ENCODE measurements at places on chromosomes 11 and 22.

DNA sequence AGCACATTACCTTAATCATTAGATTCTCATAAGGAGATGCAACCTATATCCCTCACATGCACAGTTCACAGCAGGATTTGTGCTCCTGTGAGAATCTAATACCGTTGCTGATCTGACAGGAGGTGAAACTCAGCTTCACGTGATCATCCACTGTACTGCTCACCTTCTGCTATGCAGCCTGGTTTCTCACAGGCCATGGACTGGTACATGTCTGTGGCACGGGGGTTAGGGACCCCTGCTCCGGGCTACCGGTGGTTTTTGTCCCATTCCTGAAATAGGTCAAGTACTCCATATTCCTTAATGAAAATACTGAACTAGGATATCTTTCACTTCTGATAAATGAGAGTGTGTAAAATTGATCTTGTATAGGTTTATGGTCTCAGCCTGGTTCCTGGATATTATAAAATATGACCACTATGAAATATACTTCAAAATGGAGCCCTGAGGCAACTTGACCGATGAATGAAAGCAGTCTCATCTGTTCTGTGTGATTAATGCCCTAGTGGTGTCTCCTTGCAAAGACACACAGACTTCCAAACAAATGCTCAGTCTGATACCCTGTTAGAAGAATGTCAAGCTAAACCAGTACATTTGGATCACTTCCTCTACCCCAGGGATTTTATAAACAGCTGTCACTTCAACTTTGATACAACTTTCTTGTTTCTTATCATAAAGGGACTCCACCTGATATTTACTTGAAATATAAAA lies 492.9 kb upstream of the ANO3 start:
- DNase-seq = no peak

GRCh38 chr22:19871845-19872778 lies 17.4 kb upstream of the GNB1L start:
- no peak for DNase-seq

DNA sequence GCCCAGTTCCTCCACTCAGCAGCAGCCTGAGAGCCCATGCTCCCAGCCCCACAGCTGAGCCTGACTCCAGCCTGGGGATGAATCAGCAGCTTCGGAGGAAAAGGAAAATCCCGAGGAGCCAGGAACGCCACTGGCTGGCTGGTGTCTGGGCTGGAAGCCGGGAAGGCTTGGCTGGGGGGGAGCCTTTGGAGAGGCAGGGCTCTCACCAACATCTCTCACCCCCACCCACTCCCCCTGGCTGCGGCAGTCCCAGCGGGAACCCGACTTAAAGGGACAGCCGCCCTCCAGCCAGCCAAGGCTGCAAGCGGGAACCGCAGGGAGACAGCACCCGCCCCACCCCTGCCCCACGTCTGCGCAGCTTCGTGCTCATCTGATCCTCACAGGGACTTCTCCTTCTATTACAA lies 28.4 kb downstream of the KIAA0930 start:
- no peak for DNase-seq

DNA sequence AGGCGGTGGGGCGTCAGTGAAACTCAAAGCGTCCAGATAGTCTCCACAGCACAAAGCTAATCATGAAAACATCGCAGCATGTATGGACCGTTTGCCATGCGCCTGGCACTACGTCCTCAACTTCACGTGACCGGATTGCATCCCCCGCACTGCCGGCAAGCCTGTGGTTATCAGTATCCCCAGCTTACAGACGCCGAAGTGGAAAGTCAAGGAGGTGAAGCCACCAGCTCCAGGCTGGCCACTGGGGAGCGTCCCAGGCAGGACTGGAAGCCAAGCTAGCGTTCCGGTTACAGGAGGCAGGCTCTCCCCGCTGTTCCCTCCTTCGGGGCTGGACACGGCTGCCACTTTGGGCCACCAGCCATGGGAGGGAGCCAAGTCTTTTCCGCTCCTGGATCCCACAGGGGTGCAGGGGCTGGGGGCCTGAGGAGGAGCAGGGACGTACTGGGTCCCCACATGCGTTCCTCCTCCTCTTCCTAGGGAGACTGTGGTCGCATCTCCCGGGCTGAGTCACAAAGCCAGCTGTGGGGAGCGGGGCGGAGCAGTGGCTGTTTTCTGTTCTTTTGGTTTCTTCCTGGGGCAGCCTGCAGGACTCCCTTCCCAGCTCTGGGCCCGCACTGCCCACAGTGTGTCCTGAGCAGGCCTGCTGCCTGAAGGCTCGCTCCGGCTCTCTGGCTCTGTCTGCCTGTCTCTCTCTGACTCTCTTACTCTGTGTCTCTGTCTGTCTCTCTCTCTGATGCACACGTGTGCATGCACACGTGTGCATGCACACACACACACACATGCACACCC lies 4.3 kb upstream of the OSBPL5 start:
- DNase-seq = no peak

- DNase-seq = no peak
Observed at GRCh38 chr11:62115085-62115694, 8.6 kb upstream of the INCENP start.

- DNase-seq = no peak
Observed at GRCh38 chr11:65066315-65066714, 8.0 kb upstream of the NAALADL1 start.

Data from T follicular helper cell (primary cell).